ENCODE measurements at places on chromosomes 2 and 18. TPM values are rescaled to one million over a fixed set of nuclear protein-coding genes. Genes with fewer than 3 reads are reported as not detected.

LHCGR gene
- total RNA-seq = not detected

VAMP8 gene
- 42.2 TPM for total RNA-seq

MBOAT2 gene
- total RNA-seq = 139 TPM

CDK15 gene
- not detected for total RNA-seq

CCDC148 gene
- 0.21 TPM for total RNA-seq

SPDYA gene
- 0.85 TPM for total RNA-seq

C2orf92 gene
- total RNA-seq = 0.24 TPM

ABCB11 gene
- total RNA-seq = not detected

AGBL5 gene
- 13.6 TPM for total RNA-seq

DNAJC5G gene
- not detected for total RNA-seq

DSC3 gene
- total RNA-seq = 260 TPM

TFCP2L1 gene
- 18.5 TPM for total RNA-seq

SPTBN1 gene
- 385 TPM for total RNA-seq

CMPK2 gene
- 1.4 TPM for total RNA-seq

EPB41L3 gene
- 0.43 TPM for total RNA-seq

B3GNT7 gene
- 1.7 TPM for total RNA-seq

CCDC121 gene
- total RNA-seq = 0.85 TPM

LONRF2 gene
- under 0.01 TPM for total RNA-seq

YIPF4 gene
- 27.1 TPM for total RNA-seq

IL37 gene
- total RNA-seq = not detected

M1AP gene
- 0.96 TPM for total RNA-seq

GNLY gene
- total RNA-seq = not detected

FTCDNL1 gene
- total RNA-seq = 0.21 TPM

EN1 gene
- not detected for total RNA-seq

EGR4 gene
- total RNA-seq = not detected

RIT2 gene
- total RNA-seq = not detected

MSTN gene
- total RNA-seq = not detected

CNDP1 gene
- not detected for total RNA-seq

CCDC85A gene
- not detected for total RNA-seq

EPAS1 gene
- total RNA-seq = 94.7 TPM

C1QL2 gene
- not detected for total RNA-seq

COLEC11 gene
- not detected for total RNA-seq

SPATA3 gene
- total RNA-seq = not detected

WNT6 gene
- under 0.01 TPM for total RNA-seq

FBXO48 gene
- total RNA-seq = 0.24 TPM

DES gene
- total RNA-seq = not detected

B4GALT6 gene
- 3.2 TPM for total RNA-seq

GPR39 gene
- total RNA-seq = 7.2 TPM

KCNE4 gene
- under 0.01 TPM for total RNA-seq

LRRC30 gene
- total RNA-seq = not detected

TTN gene
- total RNA-seq = under 0.01 TPM

BBS5 gene
- total RNA-seq = 2.1 TPM

BUB1 gene
- 6.5 TPM for total RNA-seq

RBMS1 gene
- total RNA-seq = 51.3 TPM
